ENCODE measurements at places on chromosomes 3 and 15.

GRCh38 chr15:89330119-89330518 is 4.5 kb downstream of the POLG start:
- DNase-seq = no peak

DNA sequence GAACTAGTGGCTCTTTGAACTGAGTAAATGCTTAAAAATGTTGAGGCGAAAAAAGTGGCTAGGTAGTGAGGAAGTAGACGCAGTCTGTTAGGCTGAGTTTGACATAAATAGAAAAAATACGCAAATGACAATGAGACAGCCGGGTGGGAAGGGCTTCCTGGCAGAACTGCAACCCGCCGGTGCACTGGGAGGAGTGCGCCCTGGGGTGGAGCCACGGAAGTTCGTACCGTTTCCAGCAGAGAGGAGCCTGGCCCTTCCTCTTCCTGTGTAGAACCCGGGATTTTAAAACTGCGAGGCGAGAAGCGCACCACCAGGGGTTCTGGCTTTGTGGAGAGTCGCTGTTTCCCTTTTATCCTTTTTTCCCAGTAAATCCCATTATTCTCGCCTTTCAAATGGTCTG is 602.6 kb downstream of the PYDC2 start:
- no peak for DNase-seq

DNA sequence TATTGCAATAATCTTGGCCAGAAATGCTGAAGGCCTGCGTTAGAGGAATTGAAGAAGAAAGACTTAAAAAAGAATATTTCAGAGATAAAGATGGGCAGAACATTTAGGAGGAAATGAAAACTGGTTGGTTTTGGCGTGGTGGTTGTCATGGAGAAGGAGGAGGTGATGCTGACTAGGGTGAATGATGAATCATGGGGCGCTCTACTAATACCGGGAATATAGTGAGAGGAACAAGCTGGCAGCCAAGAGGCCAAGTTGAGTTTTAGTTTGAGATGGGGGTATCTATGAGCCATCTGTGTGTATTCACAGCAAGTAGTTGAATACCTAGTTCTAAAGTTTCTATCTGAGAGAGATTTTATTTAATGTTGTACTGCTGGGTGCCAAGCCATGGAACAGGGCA is 6.8 kb upstream of the GAP43 start:
- DNase-seq = no peak

- DNase-seq = no peak
These were observed 150.7 kb downstream of the FNDC3B start for GRCh38 chr3:172189987-172190603.

DNA sequence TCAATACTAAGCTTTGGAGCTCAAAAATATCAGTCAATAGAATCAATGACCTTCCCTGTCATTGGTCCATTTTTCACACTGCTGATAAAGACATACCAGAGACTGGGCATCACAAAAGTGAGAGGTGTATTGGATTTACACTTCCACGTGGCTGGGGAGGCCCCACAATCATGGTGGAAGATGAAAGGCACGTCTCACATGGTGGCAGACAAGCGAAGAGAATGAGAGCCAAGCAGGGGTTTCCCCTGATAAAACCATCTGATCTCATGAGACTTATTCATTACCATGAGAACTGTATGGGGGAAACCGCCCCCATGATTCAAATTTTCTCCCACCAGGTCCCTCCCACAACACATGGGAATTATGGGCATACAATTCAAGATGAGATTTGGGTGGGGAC is 81.9 kb downstream of the ANXA2 start:
- no peak for DNase-seq

DNA sequence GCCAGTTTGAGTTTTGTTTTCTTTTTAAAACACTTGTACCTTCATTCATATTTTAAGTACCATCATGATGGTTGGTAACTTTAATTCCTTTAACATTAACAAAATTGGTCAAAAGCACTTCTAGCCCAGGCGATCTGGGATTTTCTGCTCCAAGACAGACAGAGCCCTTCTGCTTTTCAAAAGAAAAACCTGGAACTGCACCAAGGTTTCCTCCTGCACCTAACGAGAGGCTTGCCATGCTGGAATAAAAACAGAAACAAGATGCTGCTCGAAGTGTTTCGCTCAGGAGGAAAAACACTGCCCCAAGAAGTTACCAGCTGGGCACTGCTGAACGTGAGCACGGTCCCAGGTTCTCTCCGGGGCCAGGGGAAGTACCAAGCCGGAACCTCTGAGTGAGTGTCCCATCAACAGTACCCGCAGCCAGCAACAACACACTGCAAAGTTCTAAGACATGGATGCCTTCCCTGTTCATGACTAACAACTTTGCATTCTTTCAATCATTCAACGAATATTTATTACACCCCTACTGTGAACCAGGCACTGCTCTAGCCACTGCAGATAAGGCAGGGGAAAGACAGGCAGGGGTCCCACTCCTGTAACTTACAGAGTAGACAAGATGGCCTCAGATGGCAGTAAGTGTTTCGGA is 98.8 kb downstream of the XXYLT1 start:
- no peak for DNase-seq

DNA sequence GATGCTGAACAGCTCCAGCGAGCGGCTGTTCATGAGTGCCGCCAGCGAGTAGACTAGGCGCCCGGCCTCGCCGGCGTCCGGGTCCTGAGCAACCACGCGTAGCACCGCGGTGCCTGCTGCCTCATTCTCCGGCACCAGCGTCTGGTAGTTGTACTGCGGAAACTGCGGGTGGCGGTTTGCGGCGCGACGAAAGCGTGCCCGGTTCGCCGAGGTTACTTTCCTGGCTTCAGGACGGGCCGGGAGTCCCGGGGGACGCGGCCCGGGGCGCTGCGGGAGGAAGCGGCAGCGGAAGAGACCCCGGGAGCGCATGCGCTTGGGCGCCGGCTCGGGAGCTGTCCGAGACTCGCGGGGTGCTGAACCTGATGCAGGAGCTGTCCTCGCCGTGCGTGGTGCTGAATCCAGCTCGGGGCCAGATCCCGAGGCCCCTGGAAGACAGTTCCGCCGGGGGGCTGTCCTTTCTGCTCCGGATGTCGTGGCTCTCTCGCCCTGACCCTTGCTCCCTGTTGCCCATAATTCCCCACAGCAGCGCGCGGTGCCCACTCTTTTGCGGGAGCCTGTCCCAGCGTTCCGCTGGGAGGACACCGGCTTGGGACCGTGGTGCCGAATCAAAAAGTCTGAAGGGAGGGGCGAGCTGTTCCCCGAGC is 1.1 kb downstream of the CELSR3 start:
- no peak for DNase-seq

DNA sequence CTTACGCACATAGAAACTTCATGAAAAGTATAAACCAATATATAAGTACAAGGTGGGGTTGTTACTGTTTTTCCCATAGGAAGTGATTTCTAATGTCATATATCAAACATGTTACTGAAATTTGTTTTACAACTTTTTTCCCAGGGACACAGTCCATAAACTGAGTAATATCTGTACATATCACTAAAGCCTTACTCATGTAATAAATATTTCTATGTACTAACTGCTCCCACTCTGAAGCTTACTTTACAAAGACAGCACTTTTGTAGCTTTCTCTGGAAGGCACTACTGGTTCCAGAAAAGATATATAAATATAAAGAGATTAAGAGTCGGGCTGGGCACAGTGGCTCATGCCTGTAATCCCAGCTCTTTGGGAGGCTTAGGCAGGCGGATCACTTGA is 91.7 kb downstream of the MYO5A start:
- DNase-seq = no peak
